ENCODE measurements at places on chromosomes 3 and 15.

DNA sequence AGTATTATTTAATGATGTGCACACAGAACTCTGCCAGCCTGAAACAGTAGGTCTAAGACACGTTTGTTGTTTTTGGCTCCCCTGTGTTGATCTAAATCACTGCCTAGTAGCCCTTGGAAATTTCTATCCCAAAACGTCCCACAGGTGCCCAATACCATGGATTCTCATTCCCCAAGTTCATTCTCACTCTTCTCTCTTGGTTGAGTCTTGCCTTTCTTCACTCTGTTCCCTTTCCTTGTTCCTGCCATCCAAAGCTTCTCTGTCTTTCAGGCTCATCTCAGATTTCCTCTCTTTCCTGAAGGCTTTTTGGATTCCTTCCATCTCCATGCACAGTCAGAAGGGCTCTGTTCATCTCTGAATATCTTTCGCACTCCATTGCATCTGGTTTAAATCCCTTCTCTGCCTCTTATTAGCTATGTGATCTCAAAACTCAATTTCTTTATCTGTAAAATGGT, 54.2 kb downstream of the PPARG start:
- no peaks in the 10 kb centered on the region for H3K4me1 ChIP-seq
- H3K4me3 ChIP-seq: no peak overlapping the region
- no peaks in the 10 kb centered on the region for H3K36me3 ChIP-seq
- no peaks in the 10 kb centered on the region for H3K27me3 ChIP-seq

GRCh38 chr15:44971036-44971435, 14.5 kb downstream of the TERB2 start:
- no peak for DNase-seq
- no peak overlapping the region for H3K4me3 ChIP-seq

GRCh38 chr15:52683580-52683979, 4.4 kb upstream of the ATOSA start:
- no peaks in the 10 kb centered on the region for H3K4me1 ChIP-seq
- H3K36me3 ChIP-seq: no peaks in the 10 kb centered on the region
- no peak overlapping the region for H3K4me3 ChIP-seq
- no peak for DNase-seq
- no peaks in the 10 kb centered on the region for H3K27me3 ChIP-seq
- H3K27ac ChIP-seq: no peak overlapping the region

DNA sequence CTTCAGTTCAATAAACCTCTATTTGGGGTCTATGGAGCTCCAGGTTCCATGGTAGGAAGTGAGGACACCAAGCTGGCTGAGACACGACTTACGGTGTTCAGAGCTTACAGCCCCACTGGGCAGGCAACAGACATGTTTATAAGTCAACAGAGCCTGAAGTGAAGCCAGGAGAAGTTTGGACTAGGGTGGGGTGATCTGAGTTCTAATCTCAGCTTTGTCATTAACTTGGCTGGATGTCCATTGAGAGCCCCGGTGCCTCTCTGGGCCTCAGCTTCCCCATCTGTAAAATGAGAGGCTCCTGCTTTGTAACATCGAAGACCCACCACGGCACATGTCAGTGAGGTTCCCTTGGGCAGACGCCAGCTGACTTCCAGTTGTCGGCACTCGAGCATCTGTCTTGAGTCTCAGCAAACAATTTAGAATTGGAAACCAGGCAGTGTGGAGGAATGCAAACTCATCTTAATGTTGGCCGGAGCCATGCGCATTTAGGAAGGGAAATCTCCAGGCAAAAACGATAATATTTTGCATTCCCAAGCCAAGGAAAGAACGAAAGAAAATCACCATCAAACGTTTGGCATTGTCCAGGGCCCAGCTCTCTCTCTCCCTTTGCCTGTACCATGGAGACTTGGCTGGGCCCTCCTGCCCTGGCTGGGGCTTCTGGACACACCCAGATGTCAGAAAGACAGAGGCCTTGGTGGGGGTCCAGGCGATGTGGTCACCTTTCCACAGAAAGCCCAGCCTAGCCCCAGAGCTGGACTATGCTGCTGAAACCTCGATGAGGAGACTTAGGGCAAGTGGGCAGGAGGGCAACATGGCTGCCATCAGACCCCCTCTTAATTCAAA, 18.4 kb downstream of the ITGA11 start:
- peaks cover 4% of the 10 kb centered on the region for H3K4me1 ChIP-seq
- peak overlapping the region; percentile 63 for H3K27ac ChIP-seq
- no peak overlapping the region for H3K4me3 ChIP-seq
- H3K36me3 ChIP-seq: peaks cover 9% of the 10 kb centered on the region
- peak; percentile 66 for DNase-seq

DNA sequence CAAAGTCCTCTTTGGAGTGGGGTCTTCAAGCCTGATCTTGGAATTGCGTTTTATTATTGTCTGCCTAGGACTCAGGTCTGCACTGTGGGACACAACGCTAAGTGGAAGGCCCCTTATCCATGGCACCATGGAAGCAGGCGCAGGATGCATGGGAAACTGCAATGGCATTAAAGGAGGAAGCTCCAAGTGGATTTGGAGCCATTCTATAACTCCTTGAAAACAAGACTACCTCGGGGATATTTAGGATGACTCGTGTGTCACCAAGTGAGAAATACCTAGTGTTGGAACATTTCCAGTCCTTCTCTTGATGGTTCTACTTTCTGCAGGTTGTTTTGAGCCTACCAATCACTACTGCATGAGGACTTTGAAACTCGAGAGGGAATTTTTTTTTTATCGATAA, 126.6 kb upstream of the ZBED2 start:
- no peaks in the 10 kb centered on the region for H3K27me3 ChIP-seq
- no peak for DNase-seq
- no peaks in the 10 kb centered on the region for H3K4me1 ChIP-seq
- no peaks in the 10 kb centered on the region for H3K36me3 ChIP-seq
- no peak overlapping the region for H3K4me3 ChIP-seq

- no peaks in the 10 kb centered on the region for H3K27me3 ChIP-seq
- no peaks in the 10 kb centered on the region for H3K4me1 ChIP-seq
- no peak for DNase-seq
- H3K36me3 ChIP-seq: no peaks in the 10 kb centered on the region
These were observed 84.6 kb upstream of the ARHGEF3 start for GRCh38 chr3:56886314-56886713.

DNA sequence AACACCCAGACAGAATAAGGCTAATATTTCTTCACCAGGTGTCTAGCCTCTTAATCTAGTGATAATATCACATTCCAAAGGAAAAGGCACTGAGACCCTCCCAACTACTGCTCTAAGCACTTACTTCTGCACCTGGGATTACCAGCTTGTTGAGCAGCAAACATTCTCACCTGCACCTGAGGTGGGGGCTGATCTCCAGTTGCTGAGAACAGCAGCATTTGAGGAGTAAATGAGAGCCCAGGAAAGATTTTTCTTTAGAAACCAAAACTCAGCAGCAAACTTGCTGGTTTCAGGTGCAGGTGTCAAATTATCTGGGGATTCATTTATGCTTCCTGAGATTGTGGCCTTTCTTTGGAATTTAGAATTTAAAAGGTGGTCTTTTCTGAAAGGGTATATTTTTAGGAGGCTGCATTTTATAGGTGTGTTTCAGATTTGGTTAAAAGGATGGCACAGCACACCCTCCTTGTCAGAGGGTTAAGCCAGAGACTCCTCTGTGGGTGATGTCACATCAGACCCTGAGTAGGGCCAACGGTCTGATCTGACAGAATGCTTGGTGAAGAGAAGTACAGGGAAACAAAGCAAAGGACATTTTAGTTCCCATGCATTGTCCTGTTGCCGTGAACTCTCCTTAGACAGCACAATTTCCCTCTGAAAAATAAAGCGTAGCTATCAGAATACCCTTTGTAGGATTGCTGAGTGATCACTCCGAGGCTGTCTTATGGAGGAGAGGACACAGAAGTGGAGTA, 411.0 kb upstream of the ATP11B start:
- no peaks in the 10 kb centered on the region for H3K27me3 ChIP-seq
- H3K36me3 ChIP-seq: no peaks in the 10 kb centered on the region
- H3K4me3 ChIP-seq: no peak overlapping the region
- no peak for DNase-seq
- H3K27ac ChIP-seq: no peak overlapping the region

DNA sequence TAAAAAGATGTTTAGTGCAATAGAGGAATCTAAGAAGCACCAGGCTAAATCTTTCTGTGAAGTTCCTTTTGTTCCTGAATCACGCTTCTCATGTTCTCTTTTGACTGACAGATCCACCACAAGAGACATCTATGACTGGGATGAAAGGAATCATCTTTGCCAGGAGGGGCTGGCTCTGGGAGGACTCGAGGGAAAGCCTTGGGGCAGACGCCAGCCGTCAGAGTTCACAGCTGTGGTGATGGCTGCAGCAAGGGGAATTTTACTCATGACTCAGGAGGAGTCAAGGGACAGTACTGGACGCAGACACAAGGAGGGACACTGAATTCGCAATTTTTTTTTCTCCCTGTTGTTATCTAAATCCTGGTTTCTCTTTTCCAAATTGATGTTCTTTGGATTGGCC, 38.7 kb downstream of the C3orf38 start:
- H3K4me1 ChIP-seq: no peaks in the 10 kb centered on the region
- H3K4me3 ChIP-seq: no peak overlapping the region
- H3K27ac ChIP-seq: no peak overlapping the region
- no peaks in the 10 kb centered on the region for H3K27me3 ChIP-seq
- no peaks in the 10 kb centered on the region for H3K36me3 ChIP-seq

DNA sequence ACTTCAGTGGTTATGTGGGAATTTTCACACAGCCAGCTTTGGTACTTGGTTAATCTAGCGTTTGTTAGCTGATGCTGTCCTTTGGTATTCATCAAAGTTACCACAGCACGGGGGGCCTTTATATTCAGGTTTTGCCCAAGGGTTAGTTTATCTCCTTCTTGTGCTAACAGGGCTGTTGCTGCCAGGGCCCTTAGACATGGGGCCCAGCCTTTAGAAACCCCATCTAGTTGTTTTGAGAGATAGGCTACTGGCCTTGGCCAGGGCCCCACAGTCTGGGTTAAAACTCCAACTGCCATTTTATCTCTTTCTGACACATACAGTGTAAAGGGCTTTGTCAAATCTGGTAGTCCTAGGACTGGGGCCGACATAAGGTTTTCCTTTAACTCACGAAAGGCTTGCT, 7.5 kb upstream of the DNAAF4 start:
- H3K27me3 ChIP-seq: no peaks in the 10 kb centered on the region
- H3K36me3 ChIP-seq: no peaks in the 10 kb centered on the region
- H3K4me3 ChIP-seq: no peak overlapping the region
- no peaks in the 10 kb centered on the region for H3K4me1 ChIP-seq

DNA sequence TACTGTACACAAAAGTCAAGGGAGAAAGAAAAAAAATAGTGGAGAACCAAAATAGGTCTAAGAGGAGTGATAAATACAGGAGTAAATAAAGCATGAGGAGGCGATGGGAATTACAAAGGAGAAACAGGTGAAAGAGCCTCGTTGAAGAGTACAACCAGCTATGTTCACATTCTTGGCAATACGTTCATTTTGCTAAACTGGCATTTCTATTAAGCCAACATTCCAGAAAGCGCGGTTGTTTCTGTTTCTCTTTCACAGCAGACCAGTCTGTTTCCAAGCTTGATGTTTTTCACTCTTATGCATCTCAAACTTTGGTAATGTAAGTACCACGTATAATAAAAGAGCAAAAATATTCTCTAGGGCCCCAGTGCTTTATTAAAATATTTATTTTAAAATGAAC, 74.5 kb downstream of the NSUN3 start:
- H3K27me3 ChIP-seq: no peaks in the 10 kb centered on the region
- no peaks in the 10 kb centered on the region for H3K36me3 ChIP-seq
- no peak overlapping the region for H3K4me3 ChIP-seq
- no peak overlapping the region for H3K27ac ChIP-seq
- DNase-seq: no peak
